AG04450 (cell line): ENCODE measurements at places on chromosomes 2 and 18.
A peak's percentile ranks its signal among the peaks of the same experiment; 100 is the strongest.

DNA sequence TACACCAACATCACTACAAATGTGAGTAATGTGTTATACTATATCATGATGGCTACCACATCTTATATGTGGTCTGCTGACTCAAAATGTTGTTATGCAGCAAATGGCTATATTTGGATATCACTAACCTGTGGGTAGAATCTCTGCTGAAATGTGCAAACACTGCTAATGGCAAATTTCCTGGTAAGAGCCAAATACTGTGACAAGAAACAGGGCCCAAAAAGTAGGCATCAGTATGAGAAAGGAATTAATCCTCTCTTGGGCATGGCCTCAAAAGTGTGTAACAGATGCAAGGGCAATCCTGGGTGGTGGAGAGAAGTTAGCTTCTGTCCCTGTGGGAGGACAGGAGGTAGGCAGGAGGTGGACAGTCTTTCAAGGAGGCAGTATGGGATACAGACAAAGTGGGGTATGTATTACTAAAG, 13.3 kb downstream of the ATF2 start:
- DNase-seq: peak; percentile 71

GRCh38 chr2:207135801-207136457, 29.8 kb downstream of the KLF7 start:
- DNase-seq: no peak

DNA sequence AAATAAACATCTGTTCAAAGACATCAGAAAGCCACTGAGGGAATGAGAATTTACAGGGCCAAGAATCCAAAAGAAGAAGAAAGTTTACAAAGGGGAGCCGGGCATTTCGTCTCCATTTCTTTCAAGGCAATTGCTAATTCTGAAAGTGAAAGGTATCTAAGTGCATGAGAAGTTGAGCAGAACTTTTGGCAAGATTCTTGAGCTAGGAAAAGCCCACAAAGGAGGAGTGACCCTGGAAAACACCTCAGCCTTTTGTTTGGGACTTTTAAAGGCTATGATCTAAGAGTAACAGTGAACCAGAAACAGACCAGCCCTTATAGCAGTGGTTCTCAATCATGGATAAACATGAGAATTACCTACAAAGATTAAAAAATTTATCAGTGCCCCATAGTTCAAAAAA, 87.4 kb downstream of the MDH1 start:
- DNase-seq: no peak

GRCh38 chr2:69933254-69933828, 18.4 kb downstream of the MXD1 start:
- no peak for DNase-seq

DNA sequence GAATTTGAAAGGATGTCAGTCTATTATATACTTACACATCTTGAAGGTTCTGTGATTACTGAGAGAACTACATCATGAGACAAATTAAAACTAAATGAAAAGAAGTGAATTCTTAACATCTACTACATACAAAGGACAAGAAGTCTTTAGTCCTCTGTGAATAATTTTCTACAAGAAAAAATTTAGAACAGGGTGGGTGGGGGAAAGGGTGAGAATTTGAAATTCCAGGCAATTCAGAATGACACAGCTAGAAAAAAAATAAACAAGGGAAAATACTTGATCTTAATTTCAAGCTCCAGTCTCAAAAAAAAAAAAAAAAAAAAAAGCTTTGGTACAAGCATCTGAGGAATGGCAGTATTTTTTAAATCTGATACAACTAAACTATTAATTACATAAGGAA, 15.5 kb downstream of the CUL3 start:
- no peak for DNase-seq

DNA sequence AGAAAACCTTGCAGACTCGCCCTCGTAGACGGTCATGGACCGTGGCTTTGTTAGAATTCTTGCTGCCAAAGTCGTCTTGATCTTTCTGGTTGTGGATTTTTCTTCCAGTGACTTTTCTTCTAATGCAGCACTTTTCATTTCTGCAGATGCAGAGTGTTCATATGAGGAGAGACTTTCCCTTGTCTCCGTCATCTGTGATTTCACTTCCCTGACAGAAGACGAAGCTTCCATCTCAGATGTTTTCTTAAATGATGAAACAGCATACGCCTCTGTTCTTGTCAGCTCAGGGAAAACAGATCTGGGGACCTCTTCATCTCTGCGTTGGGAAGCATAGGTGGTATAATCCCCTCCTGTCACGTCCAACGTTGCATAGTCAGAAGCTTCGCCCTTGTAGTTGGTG, 50.9 kb downstream of the PLEKHA3 start:
- DNase-seq: no peak

- no peak for DNase-seq
Observed at GRCh38 chr2:38862476-38862875, 13.3 kb downstream of the DHX57 start.

DNA sequence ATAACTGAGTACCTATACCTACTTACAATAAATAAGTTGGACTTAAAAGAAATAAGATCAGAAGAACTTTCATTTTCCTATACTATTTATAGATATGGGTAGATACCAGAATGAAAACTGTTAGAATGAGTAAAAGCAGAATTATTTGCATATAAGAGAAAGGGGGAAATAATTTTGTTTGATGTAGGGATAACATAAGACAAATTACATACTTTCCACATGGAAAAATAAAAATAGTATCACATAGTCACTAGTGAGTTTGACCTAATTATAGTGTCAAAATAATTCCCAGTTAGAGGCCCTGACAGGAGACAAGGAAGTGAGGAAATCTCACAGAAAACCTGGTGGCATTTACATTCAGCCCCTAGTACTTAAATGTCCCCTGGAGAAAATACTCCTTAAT, 28.6 kb downstream of the KCMF1 start:
- DNase-seq: no peak

DNA sequence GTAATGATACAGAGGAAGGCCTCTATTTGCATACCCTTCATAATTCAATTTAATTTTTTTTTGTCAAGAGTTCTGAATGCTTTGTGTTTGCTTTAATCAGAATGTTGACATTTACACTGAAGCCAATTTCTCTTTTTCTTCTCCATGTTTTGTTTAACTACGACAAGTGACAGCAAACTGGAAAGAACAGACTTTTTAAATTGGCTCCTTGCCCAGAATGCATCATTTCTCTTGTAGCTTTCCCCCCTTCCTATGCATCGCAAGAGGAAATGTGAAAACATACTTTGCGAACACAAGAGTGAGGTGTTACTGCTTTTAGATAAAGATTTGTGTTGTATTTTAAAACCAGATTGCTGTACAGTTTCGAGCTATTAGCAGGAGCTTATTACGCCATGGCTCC, 955.2 kb upstream of the CELF4 start:
- no peak for DNase-seq

- no peak for DNase-seq
Observed at GRCh38 chr2:10973766-10974165, 62.0 kb downstream of the KCNF1 start.

- DNase-seq: no peak
Observed at GRCh38 chr2:229732897-229733296, 18.5 kb upstream of the DNER start.

GRCh38 chr2:118056165-118056534, 32.1 kb upstream of the INSIG2 start:
- no peak for DNase-seq

DNA sequence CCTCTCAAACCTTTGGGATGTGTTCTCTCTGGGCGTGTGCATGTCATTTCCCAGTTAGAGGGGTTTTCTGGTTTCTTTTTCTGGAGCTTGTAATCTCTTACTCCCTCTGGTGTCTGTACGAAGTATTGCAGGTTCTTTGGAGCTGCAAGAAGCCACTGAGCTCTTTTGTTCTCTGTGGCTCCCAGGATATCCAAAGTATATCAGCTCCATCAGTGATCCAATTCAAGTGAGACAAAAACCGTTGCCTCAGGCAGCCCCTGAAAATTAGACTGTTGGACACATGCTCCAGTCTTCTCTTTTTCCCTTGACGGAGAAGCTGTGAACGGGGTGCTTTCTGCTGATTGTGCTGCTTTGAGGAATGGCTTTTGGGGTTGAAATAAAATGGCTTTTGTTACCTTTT, 59.0 kb upstream of the LDLRAD4 start:
- peak; percentile 41 for DNase-seq

DNA sequence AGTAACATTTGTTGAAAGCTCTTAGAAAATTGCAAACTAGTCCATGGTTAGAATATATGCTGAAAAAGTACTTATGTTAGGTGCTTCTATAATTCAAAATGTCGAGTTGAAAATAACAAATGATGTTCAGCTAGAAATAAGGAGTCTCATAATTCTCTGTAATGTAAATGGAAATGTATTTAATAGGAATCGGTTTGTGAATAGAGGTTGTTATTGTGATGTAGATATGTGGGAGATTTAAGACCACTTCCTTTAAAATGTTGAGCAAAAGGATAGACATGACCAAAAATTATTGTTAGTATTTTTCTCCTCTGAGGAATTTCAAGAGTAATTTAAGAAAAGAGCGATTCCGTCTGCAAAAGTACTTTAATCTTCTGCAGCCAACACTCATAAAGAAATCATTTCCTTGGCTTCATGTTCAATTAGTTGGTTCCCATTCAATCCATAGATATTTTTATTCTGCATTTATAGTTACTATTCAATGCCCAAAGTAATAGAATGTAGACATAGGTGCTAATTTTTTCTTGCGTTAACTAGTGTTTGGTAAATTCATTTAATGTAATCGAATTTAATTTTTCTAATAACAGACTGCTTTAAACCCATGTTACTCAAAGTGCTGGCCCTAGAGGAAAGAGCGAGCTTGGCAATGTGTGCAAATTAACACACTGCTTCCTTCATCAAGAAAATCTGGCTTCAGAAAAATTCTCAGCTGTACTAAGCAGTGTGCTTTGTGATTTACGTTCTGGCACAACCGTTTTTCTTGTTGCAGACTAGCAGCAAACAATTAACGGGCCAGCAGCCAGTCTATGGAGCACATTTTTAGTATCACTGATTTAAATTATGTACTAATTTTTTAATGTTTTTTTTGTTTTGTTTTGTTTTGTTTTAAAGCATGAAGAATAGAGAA, 32.2 kb downstream of the FN1 start:
- no peak for DNase-seq

DNA sequence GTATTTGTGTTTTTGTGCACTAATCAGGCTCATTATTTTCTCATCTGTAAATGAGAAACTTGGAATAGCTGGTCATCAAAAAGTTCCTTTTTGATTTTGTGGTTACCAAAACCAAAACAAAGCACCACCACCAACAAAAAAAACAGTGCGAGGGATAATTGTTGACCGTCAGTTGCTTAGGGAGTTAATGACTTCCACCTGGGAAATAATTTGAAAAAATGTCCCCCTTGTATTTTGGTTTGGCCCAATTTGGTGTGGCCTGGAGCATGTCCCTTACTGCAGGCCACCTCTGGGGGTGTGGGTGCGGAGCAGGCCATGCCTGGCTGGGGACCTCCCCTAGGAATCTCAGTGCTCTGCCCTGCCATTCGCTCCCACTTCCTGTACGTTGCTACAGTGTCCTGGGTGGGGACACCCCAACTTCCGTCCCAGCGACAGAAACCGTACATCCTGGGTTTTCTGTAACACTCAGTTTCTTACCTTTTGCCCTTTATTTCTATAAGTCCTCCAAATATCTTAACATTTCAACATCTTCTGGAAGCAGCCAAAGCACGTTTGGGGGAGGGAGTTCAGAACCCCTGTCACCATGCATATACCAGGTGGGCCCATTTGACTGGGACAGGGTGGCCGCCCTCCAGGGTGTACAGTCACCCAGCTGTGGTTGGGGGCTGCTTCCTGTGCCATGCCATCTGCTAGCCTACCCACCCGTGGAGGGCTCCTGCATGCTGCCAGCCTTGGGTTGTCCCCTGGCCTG, 31.3 kb downstream of the NCK2 start:
- no peak for DNase-seq

DNA sequence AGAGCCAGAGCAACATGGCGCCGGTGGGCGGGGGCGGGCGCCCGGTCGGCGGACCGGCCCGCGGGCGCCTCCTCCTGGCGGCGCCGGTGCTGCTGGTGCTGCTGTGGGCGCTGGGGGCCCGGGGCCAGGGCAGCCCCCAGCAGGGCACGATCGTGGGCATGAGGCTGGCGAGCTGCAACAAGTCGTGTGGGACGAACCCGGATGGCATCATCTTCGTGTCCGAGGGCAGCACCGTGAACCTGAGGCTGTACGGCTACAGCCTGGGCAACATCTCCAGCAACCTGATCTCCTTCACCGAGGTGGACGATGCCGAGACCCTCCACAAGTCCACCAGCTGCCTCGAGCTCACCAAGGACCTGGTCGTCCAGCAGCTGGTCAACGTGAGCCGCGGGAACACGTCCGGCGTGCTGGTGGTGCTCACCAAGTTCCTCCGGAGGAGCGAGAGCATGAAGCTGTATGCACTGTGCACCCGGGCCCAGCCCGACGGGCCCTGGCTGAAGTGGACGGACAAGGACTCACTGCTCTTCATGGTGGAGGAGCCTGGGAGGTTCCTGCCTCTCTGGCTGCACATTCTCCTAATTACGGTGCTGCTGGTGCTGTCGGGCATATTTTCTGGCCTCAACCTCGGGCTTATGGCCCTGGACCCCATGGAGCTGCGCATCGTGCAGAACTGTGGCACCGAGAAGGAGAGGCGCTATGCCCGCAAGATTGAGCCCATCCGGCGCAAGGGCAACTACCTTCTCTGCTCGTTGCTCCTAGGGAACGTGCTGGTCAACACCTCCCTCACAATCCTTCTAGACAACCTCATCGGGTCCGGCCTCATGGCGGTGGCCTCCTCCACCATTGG, 507 bp downstream of the CNNM4 start:
- DNase-seq: no peak

- DNase-seq: no peak
Observed at GRCh38 chr18:26536032-26536431, 12.3 kb downstream of the KCTD1 start.

DNA sequence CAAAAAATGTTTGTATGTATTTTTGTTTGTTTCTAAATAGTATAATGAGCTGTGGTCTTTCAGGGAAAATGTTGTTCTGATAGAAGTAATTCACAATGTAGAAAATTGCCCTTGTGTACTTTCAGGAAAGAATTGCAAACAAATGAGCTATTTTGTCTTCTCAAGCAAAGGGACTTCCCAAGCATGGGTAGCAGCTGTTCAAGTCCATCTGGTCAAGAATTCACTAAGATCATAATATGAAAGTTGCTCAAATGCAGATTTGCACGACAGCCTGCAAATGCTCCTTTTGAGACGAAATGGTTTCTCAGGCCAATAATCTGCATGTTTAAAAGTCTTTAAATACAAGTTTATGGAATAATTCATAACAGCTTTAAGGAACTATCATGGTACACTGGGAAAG, 51.9 kb upstream of the HNMT start:
- no peak for DNase-seq

- no peak for DNase-seq
Observed at GRCh38 chr2:172578860-172579512, 23.1 kb downstream of the PDK1 start.
